ENCODE measurements at places on chromosomes 4 and X.

DNA sequence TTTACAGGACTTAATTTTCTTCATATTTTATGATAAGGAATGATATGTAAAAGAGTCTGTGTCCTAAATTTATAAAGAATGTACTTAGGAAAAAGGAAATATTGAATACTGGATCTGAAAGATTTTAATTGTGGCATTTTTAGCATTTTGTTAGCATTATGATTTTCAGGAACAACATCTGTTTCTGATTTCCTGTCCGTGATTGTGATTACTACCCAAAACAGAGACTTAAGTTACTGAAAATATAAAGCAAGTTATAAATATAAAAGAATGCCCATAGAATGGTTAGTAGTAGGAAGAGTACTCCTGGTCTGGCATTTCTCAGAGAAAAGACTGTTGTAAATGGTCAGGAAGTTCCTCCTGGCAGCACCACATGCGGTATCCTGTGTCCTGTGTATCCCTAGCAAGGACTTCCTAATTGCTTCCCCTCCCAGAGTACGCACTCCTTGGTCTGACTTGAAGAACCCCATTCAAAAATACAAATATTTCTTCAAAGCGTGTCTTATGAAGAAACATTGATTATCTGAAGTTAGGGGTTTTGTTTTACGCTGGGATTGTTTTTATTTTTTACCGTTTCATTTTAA, 88.9 kb downstream of the RS1 start:
- peak; percentile 17 for DNase-seq

GRCh38 chrX:73930300-73930699, 367.3 kb downstream of the CHIC1 start:
- DNase-seq: no peak

DNA sequence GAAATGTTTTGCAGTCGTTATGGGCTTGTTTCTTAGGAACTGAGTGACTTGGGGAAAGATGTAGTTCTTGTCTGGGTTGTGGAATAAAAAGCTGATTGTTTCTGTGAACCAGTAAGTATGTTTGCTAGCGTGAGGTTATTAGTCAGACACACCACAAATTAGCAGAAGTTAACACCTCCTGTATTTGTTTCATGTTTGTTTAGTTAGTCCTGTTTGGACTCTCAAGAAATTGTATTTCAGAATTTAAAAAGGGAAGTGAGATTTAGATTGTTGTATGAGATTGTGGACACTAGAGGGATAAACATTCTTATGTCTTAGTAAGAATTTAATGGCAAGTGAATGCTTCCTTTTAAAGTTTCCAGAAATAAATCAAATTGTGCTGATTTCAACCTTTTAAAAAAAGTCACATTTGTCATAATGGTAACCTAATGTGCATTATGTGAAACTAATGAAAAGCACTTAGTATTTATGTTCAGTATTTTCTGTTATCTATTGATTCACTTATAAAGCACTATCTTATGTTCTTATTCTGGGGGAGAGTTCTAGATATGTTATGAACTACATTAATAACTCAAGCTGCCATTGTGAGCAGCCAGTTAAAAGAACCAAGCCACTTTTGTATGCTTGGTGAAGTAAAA, 25.6 kb downstream of the ATP10D start:
- peak; percentile 55 for DNase-seq

DNA sequence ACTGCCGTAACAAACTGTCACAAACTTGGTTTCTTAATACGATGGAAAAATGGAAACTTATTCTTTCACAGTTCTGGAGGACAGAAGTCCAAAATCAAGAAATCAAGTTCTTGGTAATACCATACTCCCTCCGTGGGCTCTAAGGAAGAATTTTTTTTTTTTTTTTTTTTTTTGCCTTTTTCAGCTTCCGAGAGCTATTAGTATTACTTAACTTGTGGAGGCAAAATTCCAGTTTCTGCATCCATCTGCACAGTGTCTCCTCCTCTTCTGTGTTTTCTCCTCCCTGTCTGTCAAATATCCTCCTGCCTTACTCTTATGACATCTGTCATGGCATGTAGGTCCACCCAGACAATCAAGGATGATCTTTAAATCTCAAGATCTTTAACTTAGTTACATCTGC, 426.6 kb downstream of the SPRY1 start:
- no peak for DNase-seq

DNA sequence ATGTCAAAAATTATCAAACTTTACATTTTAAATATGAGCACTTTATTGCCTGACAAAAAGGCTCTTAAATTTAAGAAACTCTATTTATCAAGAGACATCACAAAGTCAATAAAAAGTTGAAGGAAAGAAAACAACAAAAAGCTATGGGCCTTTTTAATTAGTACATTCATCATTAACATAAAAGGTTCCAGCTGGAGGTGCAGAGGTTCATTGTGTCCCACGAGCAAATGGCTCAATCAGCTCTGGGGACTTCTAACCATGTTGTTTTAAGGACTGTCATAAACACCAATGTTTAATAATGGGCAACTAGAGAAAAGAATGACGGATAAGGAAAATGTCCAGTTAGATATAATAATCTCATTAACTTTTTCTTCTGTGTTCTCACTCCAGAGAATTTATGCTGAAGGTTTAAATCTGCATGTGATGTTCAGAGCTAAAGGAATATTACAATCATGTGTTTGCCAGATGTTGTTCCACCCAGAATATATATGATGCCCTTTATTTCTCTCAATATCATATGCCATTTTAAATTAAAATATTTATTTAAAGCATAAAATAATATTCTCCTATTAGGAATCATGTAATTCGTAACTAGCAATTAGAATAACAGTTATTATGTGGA, 840.3 kb upstream of the ADGRL3 start:
- no peak for DNase-seq

- DNase-seq: no peak
Measured at GRCh38 chr4:78032446-78032845, 24.7 kb upstream of the FRAS1 start.

DNA sequence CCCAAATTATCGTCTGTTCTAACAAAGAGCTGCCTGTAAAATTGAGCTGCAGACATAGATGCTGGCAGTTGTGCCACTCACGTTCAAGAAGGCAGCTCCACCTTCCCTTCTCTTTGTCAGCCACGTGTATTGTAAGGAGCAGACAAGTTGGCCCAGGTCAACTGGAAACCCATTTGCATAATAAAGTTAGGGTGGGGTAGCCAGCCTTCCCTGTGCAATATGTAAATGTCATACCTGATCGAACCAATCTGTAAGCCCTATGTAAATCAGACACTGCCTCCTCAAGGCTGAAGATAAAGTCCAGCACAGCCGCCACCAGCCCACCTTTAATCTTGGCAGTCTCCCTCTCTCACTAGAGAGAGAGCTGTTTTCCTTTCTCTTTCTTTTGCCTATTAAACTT, 117.2 kb downstream of the TMEM144 start:
- no peak for DNase-seq

GRCh38 chrX:22249371-22249770, 23.3 kb upstream of the CBLL2 start:
- DNase-seq: no peak

- peak; percentile 40 for DNase-seq
Measured at GRCh38 chr4:93791570-93792195, 36.9 kb upstream of the ATOH1 start.

DNA sequence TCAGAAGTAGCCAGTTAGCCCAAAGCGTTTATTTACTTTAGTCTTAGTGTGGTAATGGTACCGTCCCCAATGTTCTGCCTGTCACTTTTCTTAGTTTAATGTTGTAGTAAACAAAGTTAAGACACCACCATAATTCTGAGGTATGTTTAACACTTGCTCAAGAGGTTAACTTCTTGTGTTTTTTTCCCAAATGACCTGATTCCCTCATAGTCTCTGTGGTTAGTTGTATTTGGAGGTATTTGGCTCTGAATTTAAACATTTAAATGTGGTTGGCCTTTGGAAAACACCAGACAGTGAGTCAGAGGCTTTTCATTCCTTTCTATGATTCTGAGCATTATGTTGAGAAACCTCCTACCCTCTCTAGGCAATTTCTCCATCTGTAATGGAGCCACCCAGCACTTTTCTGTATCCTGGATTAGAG, 47.9 kb downstream of the CXCL1 start:
- DNase-seq: peak; percentile 96

GRCh38 chr4:22978656-22979055, 285.9 kb downstream of the GBA3 start:
- no peak for DNase-seq

DNA sequence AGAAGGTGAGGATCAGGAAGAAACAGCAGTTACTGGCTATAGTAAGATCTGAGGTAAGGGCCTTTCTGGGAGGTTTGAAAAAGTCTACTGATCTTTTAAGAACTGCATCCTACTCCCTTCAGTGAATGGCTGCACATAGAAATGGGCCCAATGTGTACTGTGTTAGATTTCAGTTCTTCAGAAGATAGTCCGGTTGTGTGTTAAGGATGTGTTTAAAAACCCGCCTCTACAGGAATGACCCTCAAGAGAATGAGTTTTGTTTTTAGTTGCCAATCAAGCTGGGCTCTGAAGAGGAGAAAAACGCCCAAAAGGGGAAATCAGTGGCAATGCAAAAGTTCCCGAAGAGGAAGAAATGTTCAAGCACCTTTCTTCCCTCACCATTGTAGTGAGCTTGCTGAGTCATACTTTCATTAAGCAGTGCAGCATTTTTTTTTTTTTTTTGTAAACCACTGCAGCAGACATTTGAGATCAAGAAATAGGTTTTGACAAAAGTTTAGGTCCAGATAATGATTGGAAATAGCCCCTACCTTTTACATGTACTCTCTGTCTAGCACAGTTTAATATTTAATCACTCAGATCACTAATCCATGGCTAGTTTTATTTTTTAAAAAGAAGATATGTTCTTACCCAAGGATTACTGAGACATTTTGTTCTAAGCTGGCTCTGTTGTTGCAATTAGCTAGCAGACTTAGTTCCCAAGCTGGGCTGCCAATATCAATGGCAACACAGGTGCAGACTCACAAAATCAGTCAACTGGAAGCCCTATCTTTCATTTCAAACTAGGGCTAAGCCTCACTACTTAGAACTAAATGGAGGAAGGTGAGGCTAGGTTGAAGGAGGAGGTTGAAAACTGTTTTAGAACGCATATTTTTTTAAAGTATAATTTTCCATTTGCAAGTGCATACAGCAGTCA, 7.0 kb upstream of the TRPC5OS start:
- no peak for DNase-seq

GRCh38 chr4:113368056-113368455, 318.6 kb downstream of the ANK2 start:
- DNase-seq: peak; percentile 83

DNA sequence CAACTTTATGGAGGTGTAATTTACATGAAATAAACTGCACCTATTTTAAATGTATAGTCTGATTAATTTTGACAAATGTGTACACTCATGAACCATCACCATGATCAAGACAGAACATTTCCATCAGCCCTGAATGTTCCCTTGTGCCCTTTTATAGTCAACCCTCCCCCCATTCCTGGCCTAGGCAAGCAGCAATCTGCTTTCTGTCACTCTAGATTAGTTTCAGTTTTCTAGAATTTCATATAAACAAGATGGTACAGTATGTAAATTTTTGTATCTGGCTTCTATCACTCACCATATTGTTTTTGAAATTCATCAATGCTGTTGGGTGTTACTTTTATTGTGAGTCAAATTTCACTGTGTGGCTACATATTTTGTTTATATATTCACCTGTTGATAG, 234.2 kb upstream of the RPS6KA3 start:
- DNase-seq: no peak

DNA sequence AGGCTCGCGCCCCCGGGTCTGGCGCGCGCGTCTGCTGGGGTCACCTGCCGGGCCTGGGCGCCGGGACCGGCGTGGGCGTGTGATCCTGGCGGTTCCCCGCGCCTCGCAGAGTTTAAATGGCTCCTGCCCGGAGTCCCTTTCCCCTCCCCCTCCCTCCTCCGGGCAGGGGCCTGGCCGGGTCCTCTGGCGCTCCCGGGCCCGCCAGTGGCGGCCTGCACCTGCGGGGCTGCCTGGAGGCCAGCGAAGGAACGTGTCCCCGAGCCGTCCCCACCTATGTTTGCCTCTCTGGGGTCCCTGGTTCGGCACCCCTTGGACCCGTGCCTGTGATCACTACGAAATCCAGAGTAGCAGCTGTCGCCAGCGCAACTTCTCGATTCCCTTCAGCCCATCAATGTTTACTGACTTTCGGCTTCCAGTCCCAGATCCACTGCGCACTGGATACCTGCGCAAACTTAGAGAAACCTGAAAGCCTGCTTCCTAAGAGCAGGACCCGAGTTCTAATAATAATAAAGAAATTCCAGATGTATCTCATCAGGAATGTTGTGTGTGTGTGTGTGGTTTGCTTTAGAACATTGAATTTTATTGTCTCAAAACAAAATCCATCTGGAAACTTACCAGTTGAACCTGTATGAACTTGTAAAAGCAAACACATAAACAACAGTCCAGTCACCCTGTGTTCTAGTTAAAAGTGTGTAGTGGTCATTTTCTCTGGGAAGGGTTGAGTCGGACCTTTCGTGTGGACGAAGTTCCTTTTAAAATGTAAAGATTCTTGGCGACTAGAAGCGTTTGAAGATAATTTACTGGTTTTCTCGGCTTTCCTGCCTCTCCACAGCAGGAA, 788 bp downstream of the SHROOM2 start:
- peak; percentile 1 for DNase-seq

GRCh38 chr4:175339100-175339707, 421.0 kb downstream of the ADAM29 start:
- peak; percentile 26 for DNase-seq

- DNase-seq: peak; percentile 14
Measured at GRCh38 chr4:39873823-39874222, 103.9 kb downstream of the PDS5A start.

DNA sequence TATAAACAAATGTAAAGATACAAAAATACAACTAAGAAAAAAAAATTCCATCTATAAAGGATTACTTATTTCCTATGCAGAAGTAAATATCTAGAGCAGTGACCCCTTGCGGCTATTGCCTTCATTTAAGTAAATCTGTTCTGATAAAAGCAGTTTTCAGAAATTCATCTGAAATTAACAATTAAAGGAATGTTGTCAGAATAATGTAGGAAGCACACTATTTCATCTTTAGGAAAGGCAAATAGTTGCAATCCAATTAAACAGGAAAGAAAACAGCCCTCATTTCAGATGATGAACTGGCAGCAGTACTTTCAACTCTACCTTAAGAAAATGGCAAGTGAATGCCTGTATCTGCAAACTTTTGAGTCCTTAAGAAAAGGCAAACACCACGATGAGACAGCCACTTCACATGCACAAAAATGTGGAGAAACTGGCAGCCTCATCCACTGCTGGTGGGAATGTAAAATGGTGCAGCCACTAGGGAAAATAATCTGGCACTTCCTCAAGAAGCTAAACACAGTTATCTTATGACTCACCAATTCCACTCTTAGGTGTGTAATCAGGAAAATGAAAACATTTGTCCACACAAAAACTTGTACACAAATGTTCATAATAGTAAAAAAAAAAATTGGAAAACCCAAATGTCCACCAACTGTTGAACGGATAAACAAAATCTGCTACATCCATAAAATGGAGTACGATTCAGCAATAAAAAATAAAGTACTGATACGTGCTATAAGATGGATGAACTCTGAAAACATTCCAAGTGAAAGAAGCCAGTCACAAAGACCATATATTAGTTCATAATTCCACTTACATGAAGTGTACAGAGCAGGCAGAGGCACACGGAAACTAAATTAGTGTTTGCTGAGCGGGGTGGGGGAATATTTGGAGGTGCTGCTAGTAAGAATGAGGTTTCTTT, 2.0 kb upstream of the THAP9 start:
- DNase-seq: peak; percentile 94
